Fibroblast of skin of abdomen (primary cell): ENCODE measurements at places on chromosomes 6 and 20.

DNA sequence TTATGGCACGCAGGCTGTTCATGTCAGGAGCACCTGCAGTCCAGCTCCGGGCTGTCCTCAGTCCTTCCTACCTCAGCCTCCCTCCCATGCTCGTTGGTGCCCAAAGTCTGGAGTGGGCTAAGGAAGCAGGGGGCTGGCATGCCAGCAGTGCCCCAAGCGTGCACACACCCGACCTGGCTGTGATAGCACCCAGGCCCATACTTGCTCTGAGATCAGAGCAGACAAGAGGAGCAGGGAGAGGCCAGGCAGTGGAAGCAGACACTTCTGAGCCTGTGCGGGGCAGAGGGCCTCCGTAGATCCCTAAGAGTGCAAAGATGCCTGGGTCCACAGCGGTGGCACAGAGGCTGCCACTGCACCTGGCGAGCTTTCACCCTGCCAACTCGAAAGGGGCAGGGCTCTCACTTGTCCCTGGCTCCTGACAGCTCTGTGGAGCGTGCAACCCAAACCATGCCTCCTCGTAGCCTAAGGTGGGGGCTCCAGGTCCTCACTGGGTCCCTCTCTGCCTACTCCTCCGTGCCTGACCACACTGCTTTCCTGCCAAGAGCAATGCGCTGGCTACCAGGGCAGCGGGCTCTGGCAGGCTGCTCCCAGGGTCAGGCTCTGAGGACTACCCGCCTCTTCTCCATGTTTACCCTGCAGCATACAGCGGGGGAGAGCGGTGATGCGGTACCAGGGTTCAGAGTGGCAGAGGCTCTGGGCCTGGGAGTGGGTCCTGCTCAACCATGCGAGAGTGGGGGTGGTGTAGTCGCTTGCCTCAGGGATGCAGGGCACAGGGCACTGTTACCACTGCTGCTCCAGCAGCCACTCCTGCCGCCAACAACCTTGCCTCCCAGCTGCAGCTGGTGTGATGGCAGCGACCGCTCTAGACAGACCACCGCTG, 59.5 kb downstream of the MANEA start:
- no peak for DNase-seq

DNA sequence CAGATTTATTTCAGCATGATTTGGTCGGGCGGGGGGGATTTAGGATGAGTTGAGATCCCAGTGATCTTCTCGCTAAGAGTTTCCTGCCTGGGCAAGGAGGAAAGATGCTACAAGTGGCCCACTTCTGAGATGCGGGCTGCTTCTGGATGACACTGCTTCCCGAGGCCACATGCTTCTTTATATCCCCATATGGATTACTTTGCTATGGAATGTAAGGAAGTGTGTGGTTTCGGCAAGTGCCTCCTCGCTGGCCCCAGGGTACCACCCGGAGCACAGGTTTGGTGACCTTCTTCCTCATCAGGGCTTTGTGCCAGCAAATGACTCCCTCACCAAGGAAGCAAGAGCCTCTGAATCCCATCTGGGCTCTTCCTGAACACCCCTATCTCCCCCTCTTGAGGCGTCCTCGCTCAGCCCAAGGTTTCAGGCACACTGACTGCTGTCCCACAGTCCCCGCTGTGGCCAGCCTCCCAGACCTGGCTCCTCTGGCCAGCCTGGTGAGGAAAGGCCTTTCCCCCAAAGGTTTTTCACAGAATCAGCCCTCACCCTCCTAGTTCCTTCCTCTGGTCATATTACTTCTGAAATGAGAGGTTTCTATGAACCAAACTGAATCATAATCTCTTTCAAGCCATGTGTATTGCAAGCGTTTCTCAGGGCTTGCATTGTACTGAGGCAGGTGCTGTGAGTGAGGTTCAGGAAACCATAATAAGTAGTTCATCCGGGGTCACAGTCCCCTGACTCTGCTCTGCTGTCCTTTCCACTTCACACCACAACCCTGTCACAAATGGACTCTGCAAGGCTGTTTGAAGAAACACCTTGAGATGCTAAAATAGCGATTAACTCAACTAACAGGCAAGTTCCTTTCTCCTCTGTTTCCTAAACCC, 41.7 kb upstream of the IL17A start:
- no peak for DNase-seq

DNA sequence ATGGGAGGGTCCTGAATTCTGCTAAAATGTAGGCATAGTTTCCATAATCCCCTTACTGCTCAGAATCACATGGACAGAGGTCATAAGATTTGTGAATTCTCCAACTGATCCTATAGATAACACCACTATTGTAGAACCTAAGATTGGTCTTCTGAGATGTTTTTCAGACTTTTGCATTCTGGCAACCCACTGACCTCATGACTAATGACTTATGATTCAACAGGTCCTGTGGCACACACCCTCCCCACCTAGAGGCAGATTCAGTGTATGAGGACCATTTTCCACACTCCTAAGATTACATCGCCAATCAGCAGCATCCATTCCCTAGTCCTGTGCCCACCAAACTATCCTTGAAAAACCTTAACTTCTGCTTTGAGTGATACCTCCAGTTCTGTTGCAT, 207.2 kb downstream of the BTBD9 start:
- no peak for DNase-seq

GRCh38 chr6:2175825-2176224, 69.6 kb downstream of the GMDS start:
- no peak for DNase-seq

DNA sequence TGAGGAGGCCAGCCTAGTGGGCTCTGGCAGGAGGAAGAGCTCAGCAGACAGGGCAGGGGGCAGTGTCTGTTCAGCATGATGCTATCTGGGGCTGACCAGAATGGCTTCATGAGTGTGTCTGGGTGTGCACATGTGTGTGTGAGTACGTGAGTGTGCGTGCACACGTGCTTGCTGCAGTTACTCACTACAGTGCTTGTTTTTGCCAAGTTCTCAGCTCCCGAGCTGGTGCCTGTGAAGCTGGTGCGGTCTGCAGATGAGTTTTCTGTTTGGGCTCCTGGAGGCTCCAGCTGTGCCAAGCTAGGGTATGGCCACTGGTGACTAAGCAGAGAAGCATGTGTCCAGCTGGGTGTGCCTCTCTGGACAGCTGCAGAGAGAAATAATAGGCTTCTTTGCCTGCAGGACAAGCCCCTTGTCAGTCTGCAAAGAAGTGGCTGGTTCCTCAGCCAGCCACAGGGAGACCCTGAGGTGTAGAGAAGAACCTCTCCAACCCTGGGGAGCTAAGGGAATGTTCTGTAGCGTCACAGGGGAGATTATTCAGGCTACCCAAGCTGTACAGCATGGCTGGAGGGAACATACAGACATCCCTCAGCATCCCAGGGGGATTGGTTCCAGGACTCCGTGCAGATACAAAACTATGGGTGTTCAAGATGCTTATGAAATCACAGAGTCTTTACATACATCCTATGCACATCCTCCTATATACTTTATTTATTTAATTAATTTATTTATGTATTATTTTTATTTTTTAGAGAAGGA, 40.2 kb upstream of the FAM50B start:
- peak; percentile 71 for DNase-seq

DNA sequence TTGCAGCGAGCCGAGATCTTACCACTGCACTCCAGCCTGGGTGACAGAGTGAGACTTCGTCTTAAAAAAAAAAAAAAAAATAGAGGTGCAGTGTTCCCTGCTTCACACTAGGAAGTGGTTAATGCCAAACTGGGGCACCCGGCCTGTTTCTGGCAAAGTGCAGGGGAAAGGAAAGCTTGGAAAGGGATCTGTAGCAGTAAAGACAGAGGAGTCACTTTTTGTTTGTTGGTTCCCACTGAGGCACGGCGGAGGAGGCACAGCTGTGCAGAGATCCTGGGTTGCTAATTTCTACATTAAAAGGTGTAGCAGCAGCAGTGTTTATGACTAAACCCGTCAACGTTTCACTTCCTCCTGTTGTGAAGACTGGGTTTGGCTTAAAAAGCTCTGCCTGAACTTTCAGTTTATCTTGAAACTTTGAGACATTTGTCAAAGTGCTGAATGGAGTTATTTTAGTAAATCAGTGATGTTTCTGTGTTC, 125.6 kb downstream of the CARMIL1 start:
- no peak for DNase-seq

DNA sequence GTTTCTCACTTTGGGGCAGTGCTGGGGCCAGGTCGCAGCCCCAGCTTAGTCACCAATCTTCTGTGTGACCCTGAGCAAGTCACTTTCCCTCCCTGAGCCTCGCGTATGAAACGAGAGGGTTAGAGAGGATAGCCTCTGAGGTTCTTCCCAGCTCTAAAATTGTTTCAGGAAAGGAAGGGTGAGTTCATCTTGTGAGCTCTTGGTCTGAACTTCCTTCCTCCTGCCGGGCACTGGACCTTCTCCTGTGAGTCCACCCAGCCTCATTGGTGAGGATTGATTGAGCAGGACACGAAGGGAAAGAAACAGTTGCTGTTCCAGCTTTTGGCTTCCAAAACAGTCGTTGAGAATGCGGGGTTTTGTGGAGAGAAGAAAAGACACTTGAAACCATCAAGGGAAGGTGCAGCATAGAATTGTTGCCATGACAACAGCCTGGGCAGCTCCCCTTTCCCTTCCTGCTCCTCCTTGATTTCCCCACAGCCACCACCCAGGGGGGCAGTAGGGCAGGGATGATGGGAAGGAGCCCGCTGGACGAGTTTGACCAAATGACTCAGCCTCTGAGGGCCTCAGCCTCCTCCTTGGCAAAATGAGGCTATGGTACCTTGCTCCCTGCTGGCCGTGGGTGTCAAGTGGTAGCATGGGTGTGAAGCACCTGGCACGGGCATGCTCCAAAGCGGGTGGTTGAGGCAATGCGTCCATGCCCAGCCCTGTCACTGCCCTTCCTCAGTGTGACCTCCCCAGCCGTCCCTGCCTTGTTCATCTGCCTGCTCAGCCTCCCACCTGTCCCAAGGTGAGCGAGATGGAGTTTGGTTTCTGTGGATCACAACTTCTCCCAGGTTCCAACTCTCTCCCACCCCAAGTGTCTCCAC, 107.8 kb downstream of the CDC5L start:
- no peak for DNase-seq

DNA sequence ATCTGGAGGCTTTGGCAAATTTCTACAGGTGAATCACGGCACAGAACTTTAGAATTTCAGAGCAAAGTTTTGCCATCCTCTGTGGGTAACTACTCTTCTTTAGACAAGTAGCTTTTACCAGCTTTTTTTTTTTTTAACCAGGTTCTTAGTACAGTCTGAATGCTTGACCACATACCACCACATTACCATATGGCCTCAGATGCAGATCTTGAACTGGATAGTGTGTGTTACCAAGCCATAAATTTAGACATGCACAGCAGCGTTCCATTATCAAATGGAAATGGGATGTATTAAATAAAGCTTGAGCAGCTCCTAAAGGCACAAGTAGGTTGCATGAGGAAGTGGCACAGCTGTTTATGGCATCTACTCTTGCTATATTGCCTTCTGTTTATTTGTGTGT, 38.3 kb upstream of the PRSS16 start:
- no peak for DNase-seq
